ENCODE measurements at places on chromosomes 4 and X. TPM values are rescaled to one million over a fixed set of nuclear protein-coding genes. Genes with fewer than 3 reads are reported as not detected.
A peak's percentile ranks its signal among the peaks of the same experiment; 100 is the strongest.

Gene SMIM10
- 8.1 TPM for polyA plus RNA-seq

Gene PABPC5
- polyA plus RNA-seq = 8.1 TPM

Gene MND1
- polyA plus RNA-seq = 6.8 TPM

DNA sequence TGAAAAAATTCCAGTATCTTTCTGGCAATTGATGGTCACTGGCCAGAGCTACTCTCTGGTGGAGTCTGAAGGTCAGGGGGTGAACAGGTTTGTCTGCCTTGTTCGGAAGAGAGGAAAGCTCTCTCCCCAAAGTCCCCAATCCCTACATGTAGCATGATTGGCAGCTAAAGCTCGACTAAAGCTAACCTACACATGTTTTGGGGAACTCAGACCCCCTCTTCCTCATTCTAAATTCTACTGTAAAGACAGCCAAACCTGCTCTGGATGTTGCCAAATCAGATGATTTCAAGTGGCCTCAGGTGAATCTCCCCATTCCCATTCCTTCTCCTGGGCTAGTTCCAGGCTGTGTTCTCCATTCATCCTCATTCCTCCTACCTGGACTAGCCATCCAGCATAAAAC lies 84.1 kb downstream of the MSN start:
- no peak for DNase-seq

DNA sequence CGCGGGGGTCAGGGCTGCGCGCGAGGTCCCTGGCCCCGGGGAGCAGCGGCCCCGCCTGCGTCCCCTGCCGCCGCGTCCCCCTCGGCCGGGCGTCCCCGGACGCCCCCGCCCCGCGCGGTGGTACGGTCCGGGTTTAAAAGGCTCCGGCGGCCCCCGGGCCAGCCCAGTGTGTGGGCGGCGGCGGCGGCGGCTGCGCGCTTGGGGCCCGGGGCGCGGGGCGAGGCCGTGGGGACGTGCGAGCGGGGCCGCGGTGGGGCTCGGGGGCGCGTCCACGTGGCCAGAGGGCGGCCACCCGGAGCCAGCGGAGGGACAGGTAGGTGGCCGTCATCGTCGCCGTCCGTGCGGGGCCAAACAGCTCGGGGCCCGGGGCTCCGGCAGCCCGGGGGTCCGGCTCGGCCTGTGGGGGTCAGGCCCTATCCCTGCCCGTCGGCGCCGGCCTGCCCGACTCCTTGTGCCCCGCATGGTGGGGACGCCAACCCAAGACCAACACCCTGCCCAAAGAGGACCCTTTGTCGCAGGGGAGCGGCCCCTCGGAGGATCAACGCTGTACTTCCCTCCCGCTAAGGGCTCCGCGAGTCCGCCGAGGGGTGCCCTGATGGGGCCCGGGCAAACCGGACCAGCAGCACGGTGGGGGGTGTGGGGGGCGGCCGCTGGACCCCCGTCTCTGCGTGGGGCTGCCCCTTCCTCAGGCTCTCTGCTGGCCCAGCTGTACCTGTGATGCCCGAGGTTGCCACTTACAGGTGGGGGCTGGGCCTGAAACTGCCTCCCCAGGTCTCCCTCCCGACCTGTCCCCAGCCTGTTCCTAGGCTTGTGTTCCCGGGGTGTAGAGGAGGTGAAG lies at the start of gene PLXNA3:
PLXNA3 (plus strand) TSS at position 166 of the 838 bp plus-strand sequence. CDS start 1,903 bp downstream, outside the sequence.
- DNase-seq = peak; percentile 32

DNA sequence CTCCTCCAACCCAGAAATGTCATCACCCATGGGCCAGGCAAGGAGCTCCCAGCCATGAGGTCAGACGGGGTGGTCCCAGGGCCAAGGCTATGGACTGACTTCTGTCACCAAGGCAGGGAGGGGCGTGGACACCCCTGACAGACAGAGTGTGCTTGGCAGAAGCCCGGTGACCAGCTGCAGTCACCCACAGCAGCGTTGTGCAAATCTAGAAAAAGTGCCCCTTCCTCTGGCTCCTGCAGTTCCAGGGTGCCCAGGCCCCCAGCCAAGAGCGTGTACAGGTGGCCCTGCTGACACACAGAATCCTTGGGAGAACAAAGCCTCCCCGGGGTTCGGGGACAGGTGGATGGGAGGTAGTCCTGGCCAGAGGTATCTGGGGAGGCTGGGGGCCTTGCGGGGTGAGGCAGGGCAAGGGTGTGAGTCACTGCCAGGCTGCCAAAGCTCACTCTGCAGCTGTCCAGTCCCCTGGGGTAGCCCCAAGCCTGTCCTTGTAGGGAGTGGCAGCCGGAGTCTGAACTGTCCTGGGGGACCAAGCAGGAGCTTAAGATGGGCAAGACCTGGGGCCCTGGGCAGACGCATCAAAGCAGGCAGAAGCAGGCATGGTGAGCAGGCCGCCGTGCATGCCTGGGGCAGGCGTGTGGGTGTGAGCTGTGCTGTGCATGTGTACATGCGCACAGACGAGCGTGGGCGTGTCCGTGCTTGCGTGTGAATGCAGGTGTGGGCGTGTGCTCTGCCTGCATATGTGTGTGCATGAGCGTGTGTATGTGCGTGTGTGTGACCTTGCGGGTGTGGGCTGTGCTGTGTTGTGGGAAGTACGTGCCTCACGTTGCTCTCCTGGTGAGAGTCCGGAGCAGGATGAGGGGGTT lies 3.3 kb downstream of the MYL5 start:
- DNase-seq = no peak

- no peak for DNase-seq
Measured at GRCh38 chrX:114580336-114580735, 3.5 kb upstream of the HTR2C start.

- no peak for DNase-seq
Measured at GRCh38 chr4:3529363-3529762, 2.9 kb downstream of the LRPAP1 start.

- peak; percentile 42 for DNase-seq
Measured at GRCh38 chrX:67731061-67731460, 187.2 kb downstream of the AR start.

- DNase-seq = no peak
Measured at GRCh38 chr4:60723796-60724195, 476.3 kb upstream of the ADGRL3 start.

DNA sequence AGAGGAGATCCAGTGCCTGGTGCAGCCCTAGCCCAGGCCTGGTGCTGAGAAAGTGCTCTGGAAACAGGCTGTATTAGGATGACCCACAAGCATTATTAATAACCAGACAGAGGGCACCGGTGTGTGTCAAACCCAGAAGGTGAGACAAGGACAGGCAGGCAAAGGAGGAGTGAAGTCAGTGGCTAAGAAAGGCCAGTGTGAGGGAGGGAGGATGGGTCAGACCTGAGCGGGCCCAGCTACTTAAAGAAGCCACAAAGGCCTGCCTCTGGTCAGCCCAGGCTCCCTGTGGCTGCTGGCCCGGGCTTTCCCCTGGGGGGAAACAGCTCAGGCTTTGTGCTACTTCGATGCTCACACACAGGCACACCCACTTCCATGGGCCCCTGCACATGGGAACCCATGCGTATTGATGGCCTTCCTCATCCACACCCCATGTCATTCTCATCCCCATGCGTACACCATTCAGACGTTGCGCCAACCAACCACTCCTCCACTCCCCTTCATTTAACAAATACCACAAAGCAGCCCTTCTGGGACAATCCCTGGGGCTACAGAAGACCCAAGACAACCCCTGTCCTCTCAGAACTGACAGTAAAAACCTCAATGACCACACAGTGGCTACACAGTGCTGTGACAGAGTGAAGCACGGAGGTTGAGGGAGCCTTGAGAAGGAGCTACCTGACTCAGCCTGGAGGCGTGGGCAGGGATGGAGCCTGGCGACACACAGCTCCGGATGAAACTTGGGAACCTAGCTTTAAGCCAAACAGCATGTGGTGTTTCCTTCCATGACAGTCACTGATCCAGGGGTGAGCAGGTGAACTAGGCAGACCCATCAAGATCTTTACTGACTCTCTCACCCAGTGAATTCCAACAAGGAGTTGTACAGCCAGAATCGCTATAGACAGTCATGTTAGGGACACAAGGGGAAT lies 24.9 kb upstream of the MTM1 start:
- no peak for DNase-seq

- no peak for DNase-seq
Measured at GRCh38 chr4:114785570-114785969, 187.0 kb downstream of the UGT8 start.
